ENCODE measurements at places on chromosomes 5 and 9.

DNA sequence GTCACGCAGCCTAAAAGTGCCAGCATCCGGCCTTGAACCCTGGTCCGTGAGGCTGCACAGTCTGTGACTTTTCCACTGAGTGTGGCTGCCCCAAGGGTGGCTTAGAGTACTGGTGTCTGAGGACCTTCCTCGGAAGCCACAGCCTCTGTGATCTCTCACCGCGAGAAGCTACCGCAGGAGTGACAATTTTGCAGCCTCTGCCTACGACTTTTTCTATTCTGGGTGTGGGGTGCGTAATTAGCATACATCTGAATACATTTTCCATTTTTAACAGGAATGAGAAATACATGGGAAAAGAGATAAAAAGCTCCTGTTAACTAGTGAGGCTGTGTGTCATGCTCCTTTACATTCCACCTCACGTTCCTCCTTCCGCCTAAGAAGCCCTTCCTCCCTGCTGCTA, 48.3 kb upstream of the HRH2 start:
- DNase-seq, result no peak

DNA sequence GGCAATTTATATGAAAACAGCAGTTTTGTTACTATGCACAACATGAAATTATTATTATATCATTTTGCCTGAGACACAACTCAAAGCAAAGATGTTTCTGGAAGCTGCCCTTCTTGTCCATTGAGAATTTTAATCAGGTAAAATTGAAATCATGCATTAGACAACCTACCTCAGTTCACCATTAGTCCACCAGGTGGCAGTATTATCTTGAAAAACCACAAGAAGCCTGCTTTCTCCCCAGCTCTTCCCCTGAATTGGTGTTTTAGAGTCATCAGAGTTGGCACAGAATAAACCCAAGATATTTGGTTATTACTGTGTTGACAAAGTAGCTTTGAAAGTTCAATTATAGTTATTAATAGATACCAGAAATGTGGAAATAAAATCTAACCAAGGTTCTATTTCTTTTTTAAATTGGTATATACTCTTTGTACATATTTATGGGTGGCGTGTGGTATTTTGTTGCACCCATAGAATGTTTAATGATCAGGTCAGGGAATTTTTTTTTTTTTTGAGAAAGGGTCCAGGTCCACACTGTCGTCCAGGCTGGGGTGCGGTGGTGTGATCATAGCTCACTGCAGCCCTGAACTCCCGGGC, 25.7 kb downstream of the UTP15 start:
- DNase-seq, result peak; percentile 66

DNA sequence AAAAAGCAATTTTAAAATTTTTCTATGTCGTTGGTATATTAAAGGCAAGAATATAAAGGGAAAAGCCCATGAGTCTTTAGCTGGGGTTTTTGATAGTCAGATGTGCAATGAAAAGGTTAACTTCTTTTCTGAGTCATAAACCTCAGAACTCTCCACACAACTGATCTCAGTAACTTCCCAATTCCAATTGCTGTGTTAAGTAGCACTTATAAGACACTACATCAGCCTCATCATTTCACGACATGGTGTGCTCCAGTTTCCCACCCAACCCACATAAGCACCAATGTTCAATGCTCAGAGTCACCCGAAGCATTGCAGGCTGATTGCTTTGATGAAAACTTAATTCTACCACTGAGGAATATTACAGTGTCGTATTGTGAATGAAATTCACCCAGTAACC, 155.8 kb downstream of the TSSK1B start:
- DNase-seq, result no peak

GRCh38 chr9:107455425-107456135, 34.0 kb downstream of the KLF4 start:
- no peak for DNase-seq

GRCh38 chr9:125748446-125749099, 1.4 kb downstream of the PBX3 start:
- DNase-seq, result no peak

DNA sequence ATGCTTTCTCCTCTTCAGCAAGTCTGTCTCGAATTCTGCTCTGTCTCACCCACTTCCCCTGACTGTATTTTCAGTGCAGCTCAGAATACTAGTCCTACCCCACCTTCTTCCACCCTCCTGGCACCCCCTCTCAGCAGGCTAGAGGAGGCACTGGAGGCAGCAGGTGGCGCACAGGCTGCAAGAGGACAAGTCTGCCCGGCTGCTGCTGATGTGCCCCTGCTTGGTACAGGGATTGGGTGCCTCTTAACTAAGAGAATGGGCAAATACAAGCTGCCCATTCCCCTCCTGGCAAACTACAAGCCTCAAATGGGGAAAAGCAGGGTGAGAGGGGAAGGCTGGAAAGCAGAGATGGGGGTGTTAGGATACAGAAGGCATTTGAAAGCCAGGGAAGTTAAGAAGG, 5.1 kb downstream of the TLN1 start:
- no peak for DNase-seq

DNA sequence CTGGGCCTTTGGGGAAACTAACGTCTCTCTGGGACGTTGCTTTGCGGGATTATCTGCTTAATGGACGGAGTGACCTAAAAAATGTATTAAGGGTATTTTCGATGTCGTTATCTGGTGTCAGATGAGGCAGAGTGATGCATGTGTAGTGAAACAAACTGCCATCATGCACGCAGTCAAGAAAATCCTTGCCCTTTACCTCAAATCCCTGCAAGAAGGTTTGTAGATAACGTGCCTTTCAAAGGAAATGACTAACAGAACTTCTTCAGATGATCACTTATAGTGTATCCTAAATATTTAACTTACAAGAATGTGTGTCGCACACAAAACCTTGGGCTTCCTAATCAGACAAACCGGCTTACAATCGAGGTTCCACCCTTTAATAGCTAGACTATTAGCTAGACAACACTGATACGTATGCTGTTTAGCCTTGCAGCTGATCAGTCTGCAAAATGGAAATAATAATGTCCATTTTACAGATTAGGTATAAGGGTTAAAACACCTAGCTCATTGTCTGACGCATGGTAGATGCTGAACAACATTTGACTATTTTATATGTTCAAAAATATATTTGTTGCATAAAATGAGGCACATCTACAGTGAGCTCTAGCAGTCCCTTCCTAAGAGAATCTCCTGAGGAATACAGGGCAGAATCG, 541 bp upstream of the TBCA start:
- DNase-seq, result no peak

DNA sequence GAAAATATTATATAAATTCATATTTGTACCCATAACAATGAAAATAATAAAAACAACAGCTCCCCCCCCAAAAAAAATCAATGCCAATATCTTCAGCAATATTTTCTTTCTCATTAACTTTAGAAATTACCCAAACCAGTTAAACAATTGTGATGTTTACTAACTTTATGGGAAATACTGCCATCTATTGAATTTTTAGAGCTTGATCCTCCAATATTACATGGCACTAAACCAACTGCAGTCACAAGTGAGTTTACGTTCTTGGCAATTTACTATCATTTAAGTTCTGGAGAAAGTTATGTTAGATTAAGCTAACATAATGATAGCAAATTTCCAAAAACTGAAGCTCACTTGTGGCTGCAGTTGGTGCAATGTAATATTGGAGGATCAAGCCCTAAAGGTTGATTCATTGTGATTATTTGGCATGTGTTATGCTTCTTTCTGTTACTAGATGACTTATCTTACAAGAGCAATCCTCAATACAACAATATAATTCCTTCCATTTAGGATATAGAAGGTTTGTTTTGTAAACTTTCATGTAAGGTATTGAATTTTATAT, 379.5 kb downstream of the CDH18 start:
- no peak for DNase-seq

Data from GM04504 (cell line).